Kidney (tissue), 22 donors: ENCODE measurements at places on chromosomes 7 and 10. TPM values are rescaled to one million over a fixed set of nuclear protein-coding genes. Genes with fewer than 3 reads are reported as not detected.

Gene NME8
- total RNA-seq = 0.44 TPM

Gene SSC4D
- 2.1 TPM for total RNA-seq

Gene HOXA1
- 2.4 TPM for total RNA-seq

Gene SFMBT2
- total RNA-seq = 15.3 TPM

Gene CRYGN
- 0.22 TPM for total RNA-seq

Gene LIPK
- not detected for total RNA-seq

Gene C7orf33
- total RNA-seq = not detected

Gene DPP6
- total RNA-seq = 1.8 TPM

Gene IL6
- 1.6 TPM for total RNA-seq

Gene TMEM178B
- total RNA-seq = 20.0 TPM

Gene OR2A7
- 12.3 TPM for total RNA-seq
